ENCODE measurements at places on chromosomes 7 and 10.

DNA sequence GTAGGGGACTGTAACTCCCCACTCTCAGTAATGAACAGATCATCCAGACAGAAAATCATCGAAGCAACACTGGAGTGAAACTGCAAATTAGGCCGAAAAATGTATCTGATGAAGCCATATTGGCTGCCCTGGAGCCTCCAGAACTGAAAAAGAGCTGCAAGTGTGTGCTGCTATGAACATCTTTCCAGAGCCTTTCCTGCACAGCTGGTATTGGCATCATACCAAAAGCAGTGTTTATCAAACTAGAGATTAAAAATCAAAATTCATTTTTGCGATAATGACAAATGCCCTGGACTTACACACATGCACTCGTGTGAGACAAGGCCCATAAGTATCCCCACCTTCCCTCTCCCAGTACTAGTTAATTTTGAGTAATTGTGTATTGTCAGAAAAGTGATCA lies 6.8 kb upstream of the CLDN12 start:
- no peak for DNase-seq

GRCh38 chr7:149743476-149744255 lies 29.7 kb downstream of the ZNF467 start:
- no peak for DNase-seq

DNA sequence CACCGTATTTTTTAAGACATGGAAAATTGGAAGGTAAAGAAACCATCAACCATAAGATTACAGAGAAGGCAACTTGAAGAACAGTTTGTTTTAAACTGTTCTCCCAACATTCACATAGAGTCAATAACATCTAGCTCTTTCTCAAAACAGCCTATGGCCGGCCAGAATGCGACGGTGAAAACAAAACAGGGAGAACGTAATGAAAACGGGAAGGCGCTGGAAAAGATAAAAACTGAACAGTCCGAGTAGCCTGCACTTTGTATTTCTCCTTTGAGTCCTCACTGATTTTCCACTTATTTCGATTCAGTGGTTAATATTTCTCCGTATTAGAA lies 637 bp downstream of the MICU1 start:
- DNase-seq = no peak

GRCh38 chr7:3998060-3998459 lies 684.0 kb upstream of the FOXK1 start:
- no peak for DNase-seq

DNA sequence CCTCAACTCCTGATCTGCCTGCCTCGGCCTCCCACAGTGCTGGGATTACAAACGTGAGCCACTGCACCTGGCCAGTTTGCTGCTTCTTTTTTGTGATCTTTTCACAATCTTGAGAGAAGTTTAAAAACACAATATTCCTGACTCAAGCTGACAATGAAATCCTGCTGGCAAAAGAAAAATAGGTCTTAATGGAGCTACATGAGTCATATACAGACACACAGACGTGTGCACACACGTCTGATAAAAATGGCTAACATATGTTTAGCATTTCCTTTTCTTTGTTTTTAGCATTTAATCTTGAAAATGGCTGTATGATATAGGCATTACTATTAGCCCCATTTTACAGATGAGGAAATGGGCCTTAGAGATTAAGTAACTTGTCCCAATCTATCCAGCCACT lies 29.4 kb upstream of the RAB18 start:
- no peak for DNase-seq

GRCh38 chr10:103826885-103827284 lies 28.5 kb downstream of the SH3PXD2A start:
- no peak for DNase-seq

DNA sequence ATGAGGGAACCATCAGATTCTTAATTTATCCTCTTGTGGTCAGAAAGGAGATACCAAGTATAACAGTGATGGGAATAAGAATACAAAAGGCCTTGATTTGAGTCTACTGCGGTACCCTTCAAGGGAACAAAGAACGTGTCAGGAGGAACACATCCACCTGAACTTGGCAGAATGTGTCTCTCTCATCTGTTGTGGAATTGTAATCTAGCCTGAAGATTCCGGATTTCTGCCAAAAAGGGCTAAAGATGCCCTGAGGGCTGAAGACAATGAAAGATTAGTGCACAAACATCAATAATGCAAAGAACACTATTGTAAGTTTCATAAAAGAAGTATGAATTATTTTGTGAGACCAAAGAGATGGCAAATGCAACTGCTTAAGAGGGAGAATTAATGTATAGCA lies 134.8 kb downstream of the RELN start:
- no peak for DNase-seq

DNA sequence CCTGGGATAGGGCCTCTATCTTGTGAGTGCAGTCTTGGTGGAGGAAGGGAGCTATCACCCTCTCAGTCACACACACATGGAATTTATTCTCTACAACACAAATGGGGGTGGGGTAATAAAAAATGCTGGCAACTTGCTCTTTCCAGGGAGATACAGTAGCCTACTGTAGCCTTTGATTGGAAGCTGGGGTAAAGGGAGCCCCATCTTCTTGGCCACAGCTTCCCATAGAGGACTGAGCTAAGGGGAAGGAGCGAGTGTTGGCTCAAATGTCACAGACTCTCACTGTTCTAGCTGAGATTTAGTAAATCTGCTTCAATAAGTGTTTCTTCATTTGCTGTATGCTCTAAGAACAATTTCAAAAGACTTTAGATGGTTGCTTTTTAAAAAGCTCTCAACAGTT lies 222.2 kb upstream of the CXCL12 start:
- no peak for DNase-seq

- DNase-seq = no peak
Observed at GRCh38 chr7:977326-978048, 2.1 kb upstream of the COX19 start.

- no peak for DNase-seq
Observed at GRCh38 chr10:3813986-3814837, 29.2 kb upstream of the KLF6 start.

DNA sequence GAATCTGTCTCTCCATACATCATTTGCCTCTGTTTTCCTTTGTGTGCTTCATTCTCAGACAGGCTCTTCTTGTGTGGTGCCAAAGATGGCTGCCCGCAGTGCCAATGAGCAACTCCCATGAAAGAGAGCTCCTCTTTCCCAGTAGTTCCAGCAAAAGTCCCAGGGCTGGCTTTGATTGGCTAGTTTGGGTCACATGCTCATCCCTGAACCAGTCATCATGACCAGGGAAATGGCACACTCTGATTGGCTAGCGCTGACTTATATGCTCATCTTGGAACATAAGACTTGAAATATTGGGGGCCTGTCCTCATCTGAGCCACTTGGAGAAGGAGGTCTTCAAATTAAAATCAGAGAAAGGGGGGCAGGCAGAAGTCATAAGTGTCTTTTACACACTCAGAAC lies 112.7 kb downstream of the CDH23 start:
- no peak for DNase-seq

DNA sequence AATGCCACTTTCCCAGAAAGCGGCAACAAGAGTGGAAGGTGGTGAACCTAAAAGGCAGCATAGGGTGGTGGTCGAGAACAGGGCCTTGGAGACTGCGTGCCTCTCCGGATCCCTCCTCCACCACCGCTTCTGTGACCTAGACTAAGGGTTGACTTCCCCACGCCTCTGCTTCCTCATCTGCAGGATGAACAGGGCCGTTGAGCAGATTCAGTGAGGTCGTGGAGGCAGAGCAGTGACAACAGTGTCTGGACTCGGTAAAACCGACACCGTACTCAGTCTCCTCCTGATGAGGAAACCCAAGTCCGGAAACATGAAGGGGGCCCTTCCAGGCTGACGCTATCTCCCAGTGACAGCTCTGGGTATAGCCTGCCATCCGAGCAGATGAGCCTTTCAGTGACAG lies 162.6 kb downstream of the CELF2 start:
- DNase-seq = peak; percentile 64

DNA sequence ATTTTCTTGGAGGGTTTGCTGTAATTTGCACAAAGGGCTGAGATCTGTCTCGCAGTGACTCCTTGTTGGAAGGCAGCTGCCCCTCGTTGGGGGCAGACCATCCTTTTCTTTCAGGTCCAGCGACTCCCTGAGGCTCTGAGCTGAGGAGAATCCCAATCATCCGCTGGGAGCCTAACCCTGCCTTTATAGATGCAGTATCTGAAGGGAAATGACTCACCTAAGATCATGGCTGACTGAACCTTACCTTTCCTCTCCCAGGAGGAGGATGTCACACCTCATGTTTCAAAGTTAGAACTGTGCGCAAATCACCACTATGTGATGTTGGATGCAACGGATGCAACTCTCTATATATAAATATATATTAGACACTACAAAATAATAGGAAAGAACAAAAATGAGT lies 36.4 kb upstream of the MXI1 start:
- DNase-seq = no peak

GRCh38 chr7:55733241-55734140 lies 129.1 kb downstream of the SEPTIN14 start:
- DNase-seq = no peak

DNA sequence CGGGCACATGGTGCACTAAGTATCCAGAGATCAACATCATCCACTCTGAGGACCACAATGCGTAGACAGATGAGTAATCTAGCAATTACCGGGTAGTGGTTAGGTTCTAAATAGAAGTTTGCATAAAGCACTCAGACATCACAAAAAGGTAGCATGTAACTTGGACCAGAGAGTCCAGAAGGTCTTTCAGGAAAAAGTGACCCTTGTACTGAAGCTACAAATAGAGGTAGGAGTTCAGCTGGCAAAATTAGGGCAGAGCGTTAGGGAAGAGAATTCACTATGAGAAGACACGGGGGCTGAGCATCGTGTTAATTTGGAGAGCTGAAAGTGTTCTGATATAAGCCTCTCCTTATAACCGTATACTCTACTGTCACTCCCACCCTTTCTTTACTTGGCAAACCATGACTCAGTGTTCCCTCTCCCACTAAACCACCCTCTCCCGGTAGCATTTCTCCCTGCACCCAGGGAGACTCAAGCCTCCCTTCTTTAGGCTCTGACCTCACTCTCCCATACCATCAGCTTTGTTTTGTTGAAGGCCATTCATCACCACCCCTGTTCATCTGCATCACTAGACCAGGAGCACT lies 222.2 kb upstream of the FZD1 start:
- no peak for DNase-seq

DNA sequence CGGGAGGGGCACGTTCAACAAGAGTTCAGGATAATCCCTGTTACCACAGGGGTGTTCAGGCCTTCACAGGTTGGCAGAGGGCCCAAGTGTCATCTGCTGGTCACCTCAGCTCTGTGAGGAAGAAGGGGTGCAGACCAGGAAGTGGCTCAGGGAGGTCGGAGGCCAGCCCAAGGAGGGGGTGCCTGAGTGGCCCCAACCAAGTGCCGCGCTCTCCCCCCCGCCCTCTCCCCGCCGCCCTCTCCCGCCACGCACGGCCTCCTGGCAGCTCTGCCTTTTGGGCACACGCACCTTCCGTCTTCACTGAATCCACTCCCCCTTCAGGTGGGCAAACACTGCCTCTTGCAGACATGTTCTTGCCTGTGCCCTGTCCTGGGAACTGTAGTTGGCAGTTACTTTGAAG lies 245.2 kb downstream of the PAXIP1 start:
- no peak for DNase-seq

GRCh38 chr7:127782654-127783559 lies 130.9 kb downstream of the SND1 start:
- DNase-seq = no peak

DNA sequence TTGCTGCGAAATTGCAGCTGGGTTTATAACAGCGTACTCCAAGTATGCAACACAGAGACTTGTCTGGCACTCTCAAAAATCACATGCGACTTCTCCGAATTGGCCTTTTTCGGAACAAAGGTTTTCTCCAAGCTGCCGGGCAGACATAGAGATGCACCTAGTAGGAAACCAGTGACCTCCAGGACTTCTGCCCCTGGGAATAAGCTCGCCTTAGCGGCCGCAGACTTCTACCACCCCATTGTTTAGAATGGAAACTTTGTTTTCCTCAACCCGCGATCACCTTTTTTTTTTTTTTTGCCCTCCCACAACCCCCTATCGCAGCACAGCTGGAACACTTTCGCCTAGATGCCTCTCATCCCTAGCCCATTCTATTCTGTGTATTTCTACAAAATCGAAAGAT lies 4.9 kb upstream of the HOXA10 start:
- DNase-seq = no peak

- no peak for DNase-seq
Observed at GRCh38 chr7:137931823-137932222, 70.1 kb downstream of the CREB3L2 start.

DNA sequence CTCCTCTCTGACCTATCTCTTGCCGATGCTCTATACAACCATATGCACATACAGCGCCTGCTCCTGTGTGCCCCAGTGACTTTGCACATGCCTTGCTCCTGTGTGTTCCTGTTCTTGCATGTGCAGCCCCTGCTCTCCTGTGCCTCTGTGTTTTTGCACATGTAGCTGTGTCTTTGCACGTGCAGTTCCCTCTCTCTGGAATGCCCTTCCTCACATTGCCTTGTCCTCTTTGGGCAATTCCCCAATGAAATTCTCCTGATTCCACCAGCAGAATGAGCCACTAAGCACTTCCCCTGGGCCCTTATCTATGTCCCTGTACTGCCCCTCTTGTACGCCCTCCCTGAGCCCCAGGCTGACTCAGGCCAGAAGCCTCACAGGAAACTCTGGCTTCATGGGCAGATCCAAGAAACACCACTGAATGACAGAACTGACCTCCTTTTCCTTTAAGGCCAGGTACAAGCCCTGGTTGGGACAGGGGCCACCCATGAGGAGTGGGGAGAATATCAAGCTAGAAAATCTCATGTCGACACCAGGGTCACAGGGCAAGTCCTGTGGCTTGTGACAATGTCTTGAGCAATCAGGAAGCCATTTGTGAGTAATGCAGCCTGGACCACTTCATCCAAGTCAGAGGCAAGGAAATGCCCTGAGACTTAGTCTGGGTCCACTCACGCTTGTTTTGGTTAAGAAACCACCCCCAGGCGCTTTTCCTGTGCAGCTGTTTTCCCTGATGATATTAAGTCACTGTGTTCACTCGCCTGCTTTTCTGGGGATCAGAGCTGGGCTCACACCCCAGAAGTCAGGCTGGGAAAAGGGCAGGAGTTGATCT lies 1.9 kb upstream of the ARHGAP22 start:
- no peak for DNase-seq

GRCh38 chr7:121563177-121563576 lies 167.1 kb upstream of the FAM3C start:
- no peak for DNase-seq

- no peak for DNase-seq
Observed at GRCh38 chr10:121928528-121928884, 675 bp upstream of the ATE1 start.

GRCh38 chr10:52999258-52999657 lies 226.7 kb upstream of the MBL2 start:
- no peak for DNase-seq

DNA sequence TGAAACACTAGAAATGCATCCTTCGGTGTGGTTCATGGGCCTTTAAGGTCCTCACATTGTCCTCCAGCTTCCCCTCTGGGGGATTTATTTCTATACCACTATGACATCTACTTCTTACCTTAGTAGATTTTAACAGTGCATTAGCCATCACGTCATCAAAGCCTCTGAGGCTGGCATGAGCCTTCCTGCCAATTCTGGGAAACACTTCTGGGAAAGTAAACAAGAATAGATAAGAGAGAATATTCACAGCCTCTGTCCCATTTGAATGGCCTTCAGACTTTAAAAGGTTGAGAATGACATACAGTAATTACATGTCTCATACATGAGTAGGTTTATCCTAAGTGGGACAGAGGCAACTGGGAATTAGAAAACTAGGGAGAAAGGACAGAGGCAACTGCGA lies 89.7 kb downstream of the AMPH start:
- DNase-seq = no peak

- no peak for DNase-seq
Observed at GRCh38 chr7:140146574-140146973, 30.2 kb downstream of the KDM7A start.

Data from activated CD4-positive, alpha-beta T cell treated with anti-CD3 and anti-CD28 coated beads for 4 hours (primary cell).